ENCODE measurements at places on chromosomes 3 and 15.

DNA sequence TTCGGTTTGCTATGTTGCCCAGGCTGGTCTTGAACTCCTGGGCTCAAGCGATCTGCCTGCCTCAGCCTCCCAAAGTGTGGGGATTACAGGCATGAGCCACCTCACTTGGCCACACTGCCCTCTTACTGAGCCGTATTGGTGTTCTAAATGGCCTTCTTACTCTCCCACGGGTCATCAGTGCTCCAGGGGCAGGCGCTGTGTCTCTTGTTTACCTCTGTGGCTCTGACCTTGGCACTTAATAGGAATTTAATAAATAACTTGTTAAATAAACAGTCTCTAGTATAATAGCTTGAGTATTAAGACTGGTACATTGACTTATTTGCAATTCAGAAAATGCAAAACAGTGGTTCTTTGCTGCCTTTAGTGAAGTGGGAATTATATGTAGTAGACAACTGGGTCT lies 13.7 kb downstream of the FLNB start:
- no peak for DNase-seq

DNA sequence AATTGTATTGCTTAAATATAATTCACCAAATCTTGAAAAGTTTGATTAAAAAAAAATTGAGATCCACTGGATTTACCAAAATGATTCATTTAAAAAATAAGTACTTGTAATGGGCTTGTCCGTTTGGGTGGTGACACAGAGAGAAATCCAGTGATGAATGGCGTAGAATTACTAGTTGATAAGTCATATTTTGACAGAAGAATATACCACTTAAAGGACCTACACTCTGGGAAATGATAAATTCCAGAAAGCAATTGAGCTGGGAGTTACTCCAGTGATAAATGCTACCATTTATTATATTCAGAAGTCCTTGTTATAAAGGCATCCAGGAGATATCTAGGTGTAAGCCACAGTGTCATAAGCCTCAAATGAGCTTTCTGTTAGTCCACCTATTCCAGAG lies 141.8 kb upstream of the CFAP20DC start:
- no peak for DNase-seq

DNA sequence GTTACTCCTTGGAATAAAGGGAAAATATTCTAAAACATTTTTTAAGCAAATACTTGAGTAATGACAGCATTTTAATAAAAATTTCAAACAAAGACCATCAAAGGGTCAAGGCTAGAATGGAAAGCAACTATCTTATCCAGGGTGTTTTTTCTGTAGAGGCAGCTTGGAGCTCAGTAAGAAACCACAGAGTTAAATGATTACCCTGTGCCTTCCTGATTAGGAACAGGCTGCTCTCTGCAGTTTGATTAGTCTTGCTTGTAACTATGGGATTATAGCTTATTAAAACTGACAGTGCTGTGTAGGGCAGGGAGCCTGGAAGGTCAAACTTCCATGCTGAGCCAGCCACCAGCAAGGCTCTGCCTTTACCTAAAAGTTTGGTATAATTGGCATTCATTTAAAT lies 33.1 kb downstream of the QTRT2 start:
- DNase-seq, result no peak

DNA sequence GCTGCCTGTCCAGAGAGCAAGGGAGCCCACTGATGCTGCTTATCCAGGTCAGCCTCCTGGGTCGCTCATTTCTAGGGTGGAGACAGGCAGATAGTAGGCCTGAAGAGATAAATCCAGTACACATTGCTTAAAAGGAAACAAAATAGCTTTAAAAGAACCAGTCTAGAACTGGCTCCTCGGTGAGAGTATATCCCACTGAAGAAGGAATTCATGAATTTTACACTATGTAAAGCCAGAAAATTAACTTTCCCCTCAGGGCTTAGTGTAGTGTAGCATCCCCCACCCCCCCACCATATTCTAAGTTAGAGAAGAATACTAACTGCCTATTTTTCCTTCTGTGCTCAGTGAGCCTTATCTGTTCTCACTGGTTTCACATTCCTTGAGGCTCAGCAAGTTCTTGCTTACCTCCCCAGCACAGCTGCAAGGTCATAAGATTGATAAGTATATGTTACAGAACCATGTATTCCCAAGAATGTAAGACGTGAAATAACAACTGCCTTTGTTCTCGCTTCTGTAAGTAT lies 30.5 kb upstream of the NOX5 start:
- no peak for DNase-seq

DNA sequence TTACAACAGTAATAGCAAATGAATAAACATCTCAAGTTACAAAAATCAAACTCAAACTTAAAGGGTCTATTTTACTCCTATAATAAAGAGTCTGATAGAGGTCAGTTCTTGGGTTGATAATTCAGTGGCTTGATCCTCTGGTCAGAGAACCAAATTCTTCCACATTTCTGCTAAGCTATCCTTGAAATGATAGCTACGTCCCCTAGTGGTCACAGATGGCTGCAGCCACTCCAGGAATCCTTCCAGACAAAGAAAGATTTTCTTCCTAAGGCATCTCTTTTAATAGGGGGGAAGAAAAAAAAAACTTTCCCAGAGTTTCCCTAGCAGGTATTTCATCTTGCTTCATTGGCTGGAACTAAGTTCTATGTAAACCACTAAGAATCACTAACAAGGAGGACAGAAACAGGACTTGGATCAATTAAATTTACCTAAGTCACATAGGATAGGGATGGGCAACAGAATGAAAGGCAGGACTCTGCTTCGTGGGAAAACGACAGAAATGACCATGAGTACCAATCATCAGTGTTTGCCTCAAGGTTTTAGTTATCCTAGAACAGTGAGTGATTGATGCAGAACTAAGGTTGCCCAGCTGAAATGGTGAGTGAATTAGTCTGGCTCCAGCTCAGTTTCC lies 160.7 kb downstream of the STAC start:
- DNase-seq, result no peak

- no peak for DNase-seq
These were observed 139.5 kb upstream of the HACD2 start for GRCh38 chr3:123724306-123724705.

DNA sequence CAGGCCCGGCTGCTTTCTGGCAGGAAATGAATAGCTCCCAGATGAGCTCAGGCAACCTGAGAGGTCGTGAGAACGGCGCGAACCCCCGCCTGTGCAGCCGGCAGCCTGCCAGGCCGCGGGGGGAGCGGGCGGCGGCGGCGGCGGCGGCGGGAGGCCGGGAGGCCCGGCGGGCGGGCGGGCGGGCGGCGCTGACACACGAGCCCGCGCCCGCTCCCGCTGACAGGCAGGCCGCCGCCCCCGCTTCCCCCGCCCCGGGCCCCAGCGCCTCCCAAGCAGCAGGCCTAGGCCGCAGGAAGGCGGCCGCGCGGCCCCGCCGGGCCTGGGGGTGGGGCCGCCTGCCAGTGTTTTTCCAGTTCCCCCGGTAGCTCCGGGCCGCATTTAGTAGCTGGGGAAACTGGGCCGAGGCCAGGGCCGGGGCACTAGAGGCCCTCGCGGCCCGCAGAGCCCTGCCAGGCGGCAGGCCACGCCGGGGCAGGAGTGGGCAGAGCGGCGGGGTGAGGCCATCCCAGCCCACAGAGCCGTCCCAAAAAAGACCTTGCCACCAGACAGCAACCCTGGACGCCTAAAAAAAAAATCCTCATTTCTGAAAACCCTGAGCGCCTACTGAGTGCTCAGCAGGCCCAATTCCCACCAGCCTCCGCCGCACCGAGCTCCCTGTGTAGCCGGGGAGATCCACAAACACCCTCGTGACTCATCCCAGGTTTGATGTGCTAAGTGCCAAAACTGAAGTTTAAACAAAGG lies 5.6 kb downstream of the HES1 start:
- DNase-seq, result peak; percentile 80

DNA sequence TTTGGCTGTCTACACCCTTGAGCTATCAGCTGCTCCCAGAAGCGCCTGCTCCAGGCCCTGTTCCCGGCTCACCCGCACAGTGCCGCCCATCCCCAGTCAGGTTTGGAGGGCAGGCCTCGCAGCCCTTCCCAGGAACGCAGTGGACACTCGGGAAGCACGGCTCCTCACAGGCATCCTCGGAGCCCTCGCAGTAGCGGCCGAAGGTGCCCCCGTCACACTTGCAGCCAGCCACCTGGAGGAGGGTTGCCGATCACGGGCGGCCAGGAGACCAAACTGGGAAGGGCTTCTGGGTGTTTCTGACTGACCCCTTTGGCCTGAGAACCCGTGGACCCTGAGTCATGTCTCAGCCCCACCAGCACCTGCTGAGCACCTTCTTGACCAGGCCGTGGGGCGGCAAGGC lies 33.4 kb downstream of the MUC20 start:
- no peak for DNase-seq

DNA sequence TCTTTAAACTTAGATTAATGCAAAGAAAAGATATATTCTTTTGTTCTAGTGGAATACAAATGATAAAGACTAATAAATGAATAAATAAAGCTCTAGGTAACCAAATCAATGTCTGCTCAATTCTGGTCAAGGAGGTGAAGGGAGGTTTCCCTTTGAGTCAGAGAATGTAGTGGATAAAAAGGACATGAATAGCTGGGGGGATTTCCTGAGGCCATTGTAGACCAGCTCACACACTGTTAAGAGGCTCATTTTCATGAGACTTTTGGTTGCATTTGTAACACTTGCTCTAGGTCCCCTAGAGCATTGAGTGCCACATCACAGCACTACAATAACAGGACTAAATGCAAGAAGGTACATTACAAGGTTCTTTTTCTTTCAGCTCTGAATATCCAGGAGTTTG lies 170.7 kb downstream of the TIGIT start:
- no peak for DNase-seq

GRCh38 chr3:64214381-64215018 lies 10.8 kb downstream of the PRICKLE2 start:
- DNase-seq, result no peak

GRCh38 chr15:25368850-25369249 lies 70.0 kb downstream of the UBE3A start:
- DNase-seq, result no peak

Data from hippocampal formation (tissue), 2 donors.